Dermis microvascular lymphatic vessel endothelial cell (primary cell): ENCODE measurements at places on chromosomes 11 and 22.

DNA sequence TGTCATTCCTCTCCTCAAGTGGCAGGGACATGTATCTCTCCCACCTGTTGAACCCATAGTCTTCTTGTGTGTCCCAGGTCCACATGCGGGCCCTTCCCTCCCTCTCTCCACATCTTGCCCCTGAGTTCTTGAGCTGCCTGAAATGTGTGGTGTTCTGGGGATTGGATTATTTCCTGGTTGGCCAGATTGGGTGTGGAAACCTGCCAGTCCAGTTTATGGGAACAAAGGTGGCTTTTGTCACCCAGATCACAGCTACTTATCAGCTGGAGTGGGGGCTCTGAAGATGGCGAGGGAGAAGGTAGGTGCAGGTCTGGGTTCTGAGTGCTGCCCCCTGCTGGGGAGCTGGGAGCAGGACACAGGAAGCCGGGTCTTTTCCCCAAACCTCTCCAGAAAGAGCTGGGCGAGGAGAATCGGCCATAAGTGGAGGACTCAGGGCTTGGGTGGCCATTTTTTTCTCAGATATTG is 14.2 kb downstream of the DTX4 start:
- DNase-seq = no peak

GRCh38 chr11:69839516-69839915 is 20.3 kb upstream of the FGF3 start:
- DNase-seq = no peak

- no peak for DNase-seq
Measured at GRCh38 chr11:23502826-23503225, 642.6 kb upstream of the CCDC179 start.

- no peak for DNase-seq
Measured at GRCh38 chr22:42269432-42270175, 849 bp downstream of the TCF20 start.

GRCh38 chr11:76844511-76844910 is 16.2 kb upstream of the ACER3 start:
- DNase-seq = no peak

GRCh38 chr11:35141071-35141470 is 2.1 kb downstream of the CD44 start:
- DNase-seq = peak; percentile 43

GRCh38 chr11:133814588-133815100 is 30.7 kb downstream of the SPATA19 start:
- DNase-seq = no peak

DNA sequence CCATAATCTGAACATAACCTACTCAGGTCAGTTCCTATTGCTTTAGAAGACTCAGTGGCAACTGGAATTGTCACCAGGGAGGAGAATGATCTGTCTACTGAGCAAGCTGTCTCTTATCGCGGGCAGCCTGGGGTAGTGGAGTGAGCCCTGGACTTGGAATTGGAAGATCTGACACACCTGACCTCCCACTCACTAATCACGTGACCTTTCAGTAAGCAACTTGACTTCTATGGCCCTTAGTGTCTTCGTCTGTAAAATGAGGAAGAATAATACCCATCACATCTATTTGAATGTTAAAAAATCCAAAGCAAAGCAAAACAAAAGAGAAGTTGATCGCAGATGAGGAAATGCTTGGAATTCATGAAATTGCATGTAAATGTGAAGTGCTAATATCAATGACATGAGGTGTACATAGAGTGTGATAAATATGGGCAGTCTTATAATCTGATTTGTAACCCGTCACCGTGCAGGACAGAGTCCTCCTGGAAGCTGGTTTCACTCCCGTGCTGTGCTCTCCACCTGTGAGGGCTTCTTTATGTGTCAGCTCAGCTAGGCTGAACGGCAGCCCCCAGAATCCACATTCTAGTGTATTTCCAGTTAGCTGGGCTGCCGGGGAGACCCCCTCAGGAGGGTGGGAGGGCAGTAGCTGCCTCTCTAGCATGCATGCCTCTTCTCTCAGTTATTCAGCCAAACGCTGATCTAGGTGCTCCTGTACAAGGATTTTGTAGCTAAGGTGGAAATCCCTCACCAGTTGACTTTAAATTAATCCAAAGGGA is 482.9 kb downstream of the OPCML start:
- DNase-seq = no peak

DNA sequence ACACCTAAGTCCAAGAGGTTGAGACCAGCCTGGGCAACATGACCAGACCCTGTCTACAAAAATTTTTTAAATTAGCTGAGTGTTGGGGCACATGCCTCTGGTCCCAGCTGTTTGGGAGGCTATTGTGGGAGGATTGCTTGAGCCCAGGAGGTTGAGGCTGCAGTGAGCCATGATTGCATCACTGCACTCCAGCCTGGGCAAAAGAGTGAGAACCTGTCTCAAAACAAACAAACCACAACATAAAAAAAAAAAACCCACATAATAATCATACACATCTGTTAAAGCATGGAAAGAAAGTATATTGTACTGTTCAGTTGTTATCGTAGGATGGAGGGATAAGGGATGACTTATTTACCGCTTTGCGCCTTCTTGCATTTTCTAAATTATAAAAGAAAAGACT is 35.9 kb upstream of the GRK2 start:
- DNase-seq = no peak

DNA sequence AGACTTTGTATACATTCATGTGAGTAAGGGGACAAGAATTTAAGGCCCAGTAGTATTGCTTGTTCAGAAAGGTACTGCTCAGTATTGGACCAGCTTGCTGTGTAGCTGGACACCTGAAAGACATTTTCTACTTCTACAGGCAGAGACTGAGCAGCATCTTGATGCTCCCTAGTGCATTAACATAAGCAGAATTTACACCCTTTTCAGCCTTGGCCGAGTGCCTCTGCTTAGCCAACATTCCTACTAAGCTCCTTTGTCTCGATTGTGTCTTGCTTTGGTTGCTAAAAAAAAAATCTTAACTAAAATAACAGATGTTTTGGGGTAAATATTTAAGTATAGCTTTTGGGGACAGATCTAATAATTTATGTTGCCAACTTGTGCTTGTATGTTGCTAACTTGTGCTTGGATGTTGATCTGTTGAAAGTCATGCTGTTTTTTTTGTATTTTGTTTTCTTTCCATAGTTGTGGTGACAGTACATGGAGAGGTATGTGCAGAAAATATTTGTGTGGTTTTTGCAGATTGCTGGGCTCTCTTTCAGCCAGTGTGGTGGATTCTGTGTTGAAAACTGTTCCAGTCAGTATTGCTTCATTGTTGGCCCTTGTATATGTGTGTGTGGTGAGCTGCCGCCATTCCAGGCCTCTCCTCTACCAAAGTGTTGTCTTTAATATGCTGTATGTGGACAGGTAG is 3.7 kb downstream of the PTS start:
- no peak for DNase-seq

GRCh38 chr11:66716996-66717395 is 12.0 kb downstream of the SPTBN2 start:
- no peak for DNase-seq

DNA sequence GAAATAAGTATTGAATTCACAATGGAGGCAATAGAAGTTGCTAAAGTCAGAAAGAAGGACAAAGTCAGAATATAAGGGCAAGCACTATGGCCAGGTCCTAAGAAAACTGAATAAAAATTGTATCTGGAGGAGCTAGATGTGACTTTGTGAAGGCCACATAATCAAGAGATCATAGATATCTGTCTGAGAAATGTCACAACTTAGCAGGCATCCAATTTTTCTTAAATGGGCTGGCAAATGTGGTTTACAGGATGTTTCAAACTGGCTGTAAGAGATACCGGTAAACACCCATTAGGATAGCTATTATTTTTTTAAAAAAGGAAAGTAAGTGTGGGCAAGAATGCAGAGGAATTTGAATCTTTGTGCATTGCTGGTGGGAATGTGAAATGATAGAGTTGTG is 303.1 kb upstream of the CHORDC1 start:
- no peak for DNase-seq

- no peak for DNase-seq
Measured at GRCh38 chr22:26918226-26918625, 260.8 kb downstream of the MIAT start.

- DNase-seq = no peak
Measured at GRCh38 chr11:60765355-60765754, 8.7 kb downstream of the MS4A15 start.

DNA sequence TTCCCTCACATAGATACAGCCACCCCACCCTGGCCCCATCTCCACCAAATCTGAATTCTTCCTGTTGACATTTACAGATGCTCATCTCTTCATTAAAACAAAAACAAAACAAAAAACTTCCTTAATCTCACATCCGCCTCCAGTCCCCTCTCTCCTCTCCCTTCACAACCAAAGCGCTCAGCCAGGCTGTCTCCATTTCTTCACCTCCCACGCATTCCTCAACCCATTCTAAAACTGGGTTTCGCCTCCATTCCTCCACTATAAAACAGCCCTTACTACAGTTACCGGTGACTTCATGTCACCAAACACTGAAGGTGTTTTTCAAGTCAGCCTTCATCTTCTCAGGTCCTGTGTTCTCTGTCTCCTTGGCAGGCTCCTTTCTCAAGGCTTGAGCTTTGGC is 9.6 kb downstream of the BACE1-AS start:
- no peak for DNase-seq
